ENCODE measurements at places on chromosomes 1 and 21. TPM values are rescaled to one million over a fixed set of nuclear protein-coding genes. Genes with fewer than 3 reads are reported as not detected.

DNA sequence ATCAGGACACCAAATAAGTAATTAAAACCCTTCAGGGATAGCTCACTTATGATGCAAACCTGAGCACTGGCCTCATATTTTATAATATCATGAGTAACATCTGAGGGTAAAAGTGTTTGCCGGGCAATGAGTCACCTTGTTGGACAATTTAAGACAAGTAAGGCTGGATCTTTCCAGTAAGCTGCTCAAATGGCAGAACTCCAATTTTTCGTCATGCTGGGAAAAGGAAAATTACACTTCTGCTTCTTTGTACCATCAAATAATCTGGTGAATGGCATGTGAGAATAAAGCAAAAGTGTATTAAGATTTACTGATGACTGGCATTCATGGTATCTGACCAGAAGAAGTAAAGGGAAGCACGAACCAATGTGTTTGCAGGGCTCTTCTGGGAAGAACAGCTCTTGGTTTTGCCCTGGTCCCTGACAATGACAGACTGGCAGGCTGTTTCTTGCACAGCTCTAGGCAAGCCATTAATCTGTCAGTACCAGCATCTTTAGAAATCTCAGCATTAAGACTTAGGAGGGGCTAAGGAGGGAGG, 392.2 kb downstream of the VAV3 start:
- peak; percentile 95 for ATAC-seq

- no peak for ATAC-seq
Observed at GRCh38 chr1:25685211-25685750, 68.7 kb downstream of the MAN1C1 start.

DNA sequence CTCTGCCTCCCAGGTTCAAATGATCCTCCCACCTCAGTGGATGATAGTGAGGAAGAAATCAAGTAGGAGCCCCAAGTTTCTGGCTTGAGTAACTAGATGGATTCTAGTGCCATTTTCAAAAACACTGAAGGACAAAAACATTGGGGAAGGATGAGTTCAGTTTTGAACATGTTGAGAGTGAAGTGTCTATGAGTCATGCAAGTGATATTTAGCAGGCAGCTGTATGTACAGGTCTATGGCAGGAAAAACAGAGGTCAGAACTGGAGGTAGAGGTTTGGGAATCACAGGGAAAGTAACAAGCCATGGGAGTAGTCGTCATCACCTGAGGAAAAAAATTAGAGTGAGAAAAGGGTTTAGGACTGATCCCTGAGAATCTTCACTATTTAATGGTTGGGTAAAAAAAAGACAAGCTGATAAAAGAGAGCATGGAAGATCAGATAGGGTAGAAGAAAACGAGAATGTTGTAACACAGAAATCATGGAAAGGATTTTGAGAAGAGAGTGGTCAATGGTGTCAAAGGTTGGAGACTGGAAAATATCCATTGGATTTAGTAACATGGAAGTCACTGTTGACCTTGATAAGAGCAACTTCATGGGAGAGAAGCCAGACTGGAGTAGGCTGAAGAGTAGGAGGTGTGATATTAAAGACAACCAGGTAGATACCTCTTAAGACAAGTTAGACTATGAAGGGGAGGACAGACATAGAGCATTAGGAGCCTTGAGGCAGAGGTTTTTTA, 53.1 kb downstream of the DIPK1A start:
- peak; percentile 88 for ATAC-seq

GRCh38 chr1:19096036-19096833, 113.8 kb downstream of the UBR4 start:
- ATAC-seq = peak; percentile 89

Gene HOOK1
- total RNA-seq = 31.4 TPM

Gene CELA3B
- not detected for total RNA-seq

Gene SMCP
- total RNA-seq = not detected

Measured in esophagus mucosa (tissue), 1 donor.